ENCODE measurements at places on chromosomes 3 and 15. TPM values are rescaled to one million over a fixed set of nuclear protein-coding genes. Genes with fewer than 3 reads are reported as not detected.
A peak's percentile ranks its signal among the peaks of the same experiment; 100 is the strongest.

Gene TICRR
- 37.3 TPM for total RNA-seq

DNA sequence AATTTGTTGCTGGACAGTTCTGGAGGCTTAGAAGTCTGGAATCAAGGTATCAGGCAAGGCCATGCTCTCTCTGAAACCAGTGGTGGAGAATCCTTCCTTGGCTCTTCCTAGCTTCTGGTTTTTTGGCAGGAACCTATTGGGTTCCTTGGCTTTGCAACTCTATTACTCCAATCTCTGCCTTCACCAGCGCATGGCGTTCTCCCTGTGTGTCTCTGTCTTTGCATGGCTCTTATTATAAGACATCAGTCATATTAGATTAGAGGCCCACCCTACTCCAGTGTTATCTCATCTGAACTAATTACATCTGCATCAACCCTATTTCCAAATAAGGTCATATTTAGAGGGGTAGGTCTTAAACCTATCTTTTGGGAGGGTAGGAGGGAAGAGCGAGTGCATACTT lies 358.1 kb upstream of the RARB start:
- H3K4me3 ChIP-seq = no peak overlapping the region
- H3K27ac ChIP-seq = no peak overlapping the region
- no peaks in the 10 kb centered on the region for H3K27me3 ChIP-seq
- H3K36me3 ChIP-seq = no peaks in the 10 kb centered on the region

DNA sequence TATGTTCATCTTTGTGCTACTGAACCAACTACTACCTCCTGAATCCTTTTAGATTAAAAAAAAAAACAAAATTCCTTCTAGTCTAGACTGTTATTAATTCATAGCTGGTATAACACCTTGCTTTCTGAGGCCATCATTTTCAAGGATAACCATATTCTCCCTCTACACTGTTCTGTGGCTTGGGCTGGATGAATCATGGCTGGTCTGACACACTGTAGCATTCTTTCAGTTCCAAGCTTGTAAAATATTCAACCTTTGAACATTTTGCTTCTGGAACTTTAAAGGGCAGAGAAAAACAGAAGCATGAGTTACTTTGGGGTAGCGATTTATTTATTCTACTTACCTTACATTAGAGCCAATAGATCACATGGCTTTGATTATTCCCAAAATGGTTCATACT lies 7.6 kb downstream of the HSPBAP1 start:
- H3K4me1 ChIP-seq = no peaks in the 10 kb centered on the region
- no peak for DNase-seq
- no peak overlapping the region for H3K4me3 ChIP-seq
- no peaks in the 10 kb centered on the region for H3K36me3 ChIP-seq

Gene VIPR1
- 11.3 TPM for total RNA-seq

Gene CYP1A2
- total RNA-seq = not detected

- H3K27me3 ChIP-seq = no peaks in the 10 kb centered on the region
- no peak for DNase-seq
- no peaks in the 10 kb centered on the region for H3K36me3 ChIP-seq
- 0 out of 2 replicates have a peak overlapping the region, but pooled peaks have one; percentile 8 for H3K27ac ChIP-seq
- H3K4me3 ChIP-seq = peak overlapping the region; percentile 25
Measured at GRCh38 chr3:33658991-33659848, 58.8 kb downstream of the CLASP2 start.

DNA sequence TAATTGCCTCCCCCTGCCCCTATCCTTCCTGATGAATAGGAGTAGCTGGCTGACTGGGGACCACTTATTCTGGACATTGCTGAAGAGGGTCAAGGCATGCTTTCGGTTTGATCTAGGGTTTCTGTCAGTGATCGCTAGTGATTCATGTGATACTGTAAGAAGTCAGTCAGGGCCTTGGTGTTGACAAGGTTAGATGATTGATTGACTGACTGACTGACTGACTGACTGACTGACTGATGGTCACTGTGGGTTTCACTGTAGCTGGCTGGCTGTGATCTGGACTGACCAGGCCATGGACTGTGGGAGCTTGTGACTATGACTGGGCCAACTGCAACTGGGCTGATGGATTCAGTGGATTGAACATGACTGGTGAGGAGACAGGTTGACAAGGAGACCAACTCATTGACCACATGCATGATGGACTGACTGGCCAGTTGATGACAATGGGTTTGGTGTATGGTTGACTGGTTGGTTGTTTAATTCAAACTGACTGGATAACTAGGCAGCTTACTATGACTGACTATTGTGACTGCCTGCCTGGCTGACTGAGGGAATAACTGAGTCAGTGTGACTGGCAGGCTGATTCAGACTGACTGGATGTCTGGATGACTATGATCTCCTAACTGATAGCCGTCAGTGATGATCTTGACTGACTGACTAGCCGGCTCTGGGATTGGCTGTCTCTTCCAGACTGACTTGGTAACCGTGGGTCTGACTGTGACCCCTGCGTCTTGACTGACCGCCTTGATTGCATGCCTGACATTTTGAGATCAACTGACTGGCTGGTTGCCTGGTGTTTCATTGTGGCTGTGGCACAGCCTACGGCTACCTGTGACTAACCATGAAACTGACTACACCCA lies 509.9 kb downstream of the SHQ1 start:
- no peak overlapping the region for H3K27ac ChIP-seq
- H3K27me3 ChIP-seq = no peaks in the 10 kb centered on the region
- no peaks in the 10 kb centered on the region for H3K36me3 ChIP-seq

- DNase-seq = no peak
- peaks cover 19% of the 10 kb centered on the region for H3K4me1 ChIP-seq
- H3K4me3 ChIP-seq = no peak overlapping the region
Measured at GRCh38 chr3:45317710-45318109, 70.7 kb upstream of the LARS2 start.

GRCh38 chr3:122576174-122576940 lies 1.1 kb upstream of the PARP15 start:
- peaks cover 2% of the 10 kb centered on the region for H3K4me1 ChIP-seq
- H3K36me3 ChIP-seq = no peaks in the 10 kb centered on the region
- H3K27ac ChIP-seq = no peak overlapping the region
- H3K4me3 ChIP-seq = no peak overlapping the region

GRCh38 chr3:147369231-147369630 lies 37.1 kb downstream of the ZIC4 start:
- DNase-seq = no peak
- H3K4me1 ChIP-seq = peaks cover 4% of the 10 kb centered on the region
- peaks cover 81% of the 10 kb centered on the region for H3K27me3 ChIP-seq
- no peak overlapping the region for H3K27ac ChIP-seq
- H3K36me3 ChIP-seq = no peaks in the 10 kb centered on the region
- H3K4me3 ChIP-seq = peak overlapping the region; percentile 22

- H3K4me3 ChIP-seq = no peak overlapping the region
- H3K36me3 ChIP-seq = no peaks in the 10 kb centered on the region
- DNase-seq = peak; percentile 39
- H3K4me1 ChIP-seq = no peaks in the 10 kb centered on the region
- no peak overlapping the region for H3K27ac ChIP-seq
Measured at GRCh38 chr3:120177151-120177550, 82.9 kb upstream of the GSK3B start.

- H3K4me3 ChIP-seq = no peak overlapping the region
- H3K36me3 ChIP-seq = no peaks in the 10 kb centered on the region
- H3K27me3 ChIP-seq = no peaks in the 10 kb centered on the region
Measured at GRCh38 chr3:29240248-29240647, 40.6 kb upstream of the RBMS3 start.

Gene CPLX3
- total RNA-seq = not detected

GRCh38 chr15:63440756-63441155 lies 59.1 kb upstream of the CA12 start:
- H3K27me3 ChIP-seq = no peaks in the 10 kb centered on the region
- no peak overlapping the region for H3K4me3 ChIP-seq
- H3K27ac ChIP-seq = no peak overlapping the region
- no peak for DNase-seq

- H3K4me3 ChIP-seq = no peak overlapping the region
- no peaks in the 10 kb centered on the region for H3K4me1 ChIP-seq
- no peaks in the 10 kb centered on the region for H3K27me3 ChIP-seq
- no peaks in the 10 kb centered on the region for H3K36me3 ChIP-seq
- no peak overlapping the region for H3K27ac ChIP-seq
Measured at GRCh38 chr3:173583496-173583895, 186.0 kb downstream of the NLGN1 start.

- no peak overlapping the region for H3K27ac ChIP-seq
- no peak overlapping the region for H3K4me3 ChIP-seq
- H3K4me1 ChIP-seq = peaks cover 9% of the 10 kb centered on the region
- no peaks in the 10 kb centered on the region for H3K36me3 ChIP-seq
- no peak for DNase-seq
Measured at GRCh38 chr3:152309535-152310307, 41.0 kb downstream of the MBNL1 start.

Gene ITIH1
- not detected for total RNA-seq

DNA sequence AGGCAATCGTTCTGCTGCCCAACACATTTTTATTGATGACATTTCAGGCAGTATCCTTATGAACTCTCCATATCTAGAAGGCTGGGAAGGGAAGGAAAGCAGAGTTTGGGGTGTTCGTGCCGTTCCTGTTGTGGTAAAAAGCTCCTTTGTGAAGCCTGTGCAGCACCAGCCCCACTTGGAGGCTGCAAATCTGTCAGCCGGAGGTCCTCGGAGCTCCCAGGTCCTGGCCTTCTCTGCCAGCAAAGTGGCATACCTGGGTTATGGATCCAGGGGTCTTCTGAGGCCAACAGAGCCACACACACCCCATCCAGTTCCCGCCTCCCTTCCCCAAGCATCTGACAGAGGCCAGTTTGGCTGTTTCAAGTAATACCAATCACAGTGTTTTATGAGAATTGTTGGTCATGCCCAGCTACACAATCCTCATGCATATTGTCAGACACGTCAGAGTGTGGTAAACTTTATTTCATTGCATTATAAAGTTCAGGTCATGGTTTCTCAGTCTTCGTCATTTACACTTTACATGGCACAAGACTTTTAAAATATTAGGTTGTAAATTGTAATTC lies 15.9 kb upstream of the USP3 start:
- H3K27me3 ChIP-seq = no peaks in the 10 kb centered on the region
- H3K4me1 ChIP-seq = peaks cover 4% of the 10 kb centered on the region
- H3K36me3 ChIP-seq = no peaks in the 10 kb centered on the region
- no peak overlapping the region for H3K4me3 ChIP-seq

DNA sequence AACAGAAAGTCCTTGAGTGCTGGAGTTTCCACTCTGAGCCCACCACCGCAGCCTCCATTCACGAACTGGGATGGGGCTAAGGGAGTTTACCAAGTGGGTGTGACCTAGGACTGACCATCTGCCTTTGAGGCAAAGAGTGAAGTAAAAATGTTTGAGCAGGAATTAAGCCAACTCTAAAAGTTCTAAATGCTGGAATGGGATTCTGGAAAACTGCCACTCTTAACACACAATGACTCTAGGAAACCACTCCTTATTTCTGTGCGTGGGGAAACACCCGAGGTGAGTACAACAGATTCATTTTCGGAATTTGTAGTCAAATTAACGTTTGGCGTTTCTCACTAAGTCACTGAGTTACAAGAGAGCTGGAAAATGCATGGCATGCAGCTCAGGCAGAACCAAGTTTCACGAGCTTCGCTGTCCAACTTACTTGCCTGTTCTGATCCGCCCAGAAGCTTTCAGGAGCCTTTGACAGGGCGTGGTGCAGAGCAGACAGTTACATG lies 31.6 kb downstream of the ISL2 start:
- DNase-seq = no peak
- H3K4me3 ChIP-seq = no peak overlapping the region
- no peaks in the 10 kb centered on the region for H3K36me3 ChIP-seq

- H3K4me3 ChIP-seq = no peak overlapping the region
- H3K27me3 ChIP-seq = no peaks in the 10 kb centered on the region
- H3K27ac ChIP-seq = no peak overlapping the region
- no peaks in the 10 kb centered on the region for H3K36me3 ChIP-seq
- H3K4me1 ChIP-seq = no peaks in the 10 kb centered on the region
Measured at GRCh38 chr3:108042300-108042699, 48.5 kb downstream of the CD47 start.

GRCh38 chr15:24848050-24848449 lies 106.7 kb upstream of the SNRPN start:
- H3K27ac ChIP-seq = no peak overlapping the region
- no peaks in the 10 kb centered on the region for H3K36me3 ChIP-seq
- no peaks in the 10 kb centered on the region for H3K27me3 ChIP-seq
- no peak for DNase-seq
- H3K4me1 ChIP-seq = no peaks in the 10 kb centered on the region
- H3K4me3 ChIP-seq = peak overlapping the region; percentile 39

- H3K4me3 ChIP-seq = no peak overlapping the region
- H3K4me1 ChIP-seq = no peaks in the 10 kb centered on the region
- no peak overlapping the region for H3K27ac ChIP-seq
- DNase-seq = no peak
Measured at GRCh38 chr3:167228135-167228534, 152.0 kb downstream of the ZBBX start.

Gene LEKR1
- not detected for total RNA-seq

Gene DUSP7
- 20.5 TPM for total RNA-seq

Gene XXYLT1
- 24.5 TPM for total RNA-seq

GRCh38 chr3:63089751-63090132 lies 188.4 kb upstream of the SYNPR start:
- no peaks in the 10 kb centered on the region for H3K27me3 ChIP-seq
- H3K4me1 ChIP-seq = no peaks in the 10 kb centered on the region
- H3K36me3 ChIP-seq = no peaks in the 10 kb centered on the region
- H3K4me3 ChIP-seq = no peak overlapping the region
- no peak for DNase-seq

DNA sequence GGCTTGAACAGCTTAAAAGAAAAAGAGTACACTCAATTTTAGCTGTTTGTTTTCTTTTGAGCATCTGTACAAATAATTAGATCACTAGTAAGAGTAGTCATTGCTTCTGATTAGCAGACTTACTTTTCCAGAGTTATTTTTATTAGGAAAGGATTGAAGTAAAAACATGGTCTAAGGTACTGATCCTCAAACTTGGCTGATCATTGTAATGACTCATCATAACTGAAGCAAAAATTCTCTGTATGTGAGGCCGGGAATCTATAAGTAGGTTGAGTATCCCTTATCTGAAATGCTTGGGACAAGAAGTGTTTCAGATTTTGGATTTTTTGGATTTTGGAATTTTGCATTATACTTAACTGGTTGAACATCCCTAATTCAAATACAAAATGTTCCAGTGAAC lies 12.4 kb downstream of the NMD3 start:
- H3K27ac ChIP-seq = no peak overlapping the region
- DNase-seq = no peak
- peaks cover 17% of the 10 kb centered on the region for H3K36me3 ChIP-seq

DNA sequence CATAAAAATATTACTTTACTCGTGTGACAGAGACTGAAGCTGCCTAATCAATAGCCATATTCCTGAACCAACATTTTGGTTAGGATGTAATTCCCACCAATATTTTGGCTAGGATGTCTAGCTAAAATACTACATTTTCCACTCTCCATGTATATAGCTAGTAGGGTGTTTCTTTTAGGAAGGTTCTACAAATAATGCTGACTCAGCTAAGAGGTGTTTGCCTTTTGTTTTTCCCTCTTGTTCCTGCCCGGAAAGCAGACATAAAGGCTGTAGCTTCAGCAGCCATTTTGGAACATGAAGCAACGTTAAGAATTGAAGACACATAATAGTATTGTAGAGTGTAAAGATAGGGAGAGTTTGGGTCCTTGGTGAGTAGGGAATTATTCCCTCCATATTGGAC lies 187.3 kb upstream of the PDZRN3 start:
- no peaks in the 10 kb centered on the region for H3K36me3 ChIP-seq
- no peak overlapping the region for H3K27ac ChIP-seq
- H3K27me3 ChIP-seq = no peaks in the 10 kb centered on the region

Gene FBXW12
- not detected for total RNA-seq

Gene GCSAM
- not detected for total RNA-seq

GRCh38 chr3:54120657-54121413 lies 1.5 kb upstream of the CACNA2D3 start:
- H3K4me1 ChIP-seq = peaks cover 8% of the 10 kb centered on the region
- no peak overlapping the region for H3K27ac ChIP-seq
- H3K36me3 ChIP-seq = no peaks in the 10 kb centered on the region
- peaks cover 50% of the 10 kb centered on the region for H3K27me3 ChIP-seq
